ENCODE measurements at places on chromosomes 6 and 20.

- DNase-seq: no peak
Measured at GRCh38 chr6:110329714-110330436, 28.3 kb downstream of the METTL24 start.

- DNase-seq: peak; percentile 21
Measured at GRCh38 chr20:46709459-46710152, at the start of gene SLC2A10. Gene SLC2A10, plus strand, starts transcription at chr20:46709649. Its CDS starts 88 bp downstream, at chr20:46709737.

- DNase-seq: no peak
Measured at GRCh38 chr6:52391599-52391998, 28.5 kb upstream of the EFHC1 start.

DNA sequence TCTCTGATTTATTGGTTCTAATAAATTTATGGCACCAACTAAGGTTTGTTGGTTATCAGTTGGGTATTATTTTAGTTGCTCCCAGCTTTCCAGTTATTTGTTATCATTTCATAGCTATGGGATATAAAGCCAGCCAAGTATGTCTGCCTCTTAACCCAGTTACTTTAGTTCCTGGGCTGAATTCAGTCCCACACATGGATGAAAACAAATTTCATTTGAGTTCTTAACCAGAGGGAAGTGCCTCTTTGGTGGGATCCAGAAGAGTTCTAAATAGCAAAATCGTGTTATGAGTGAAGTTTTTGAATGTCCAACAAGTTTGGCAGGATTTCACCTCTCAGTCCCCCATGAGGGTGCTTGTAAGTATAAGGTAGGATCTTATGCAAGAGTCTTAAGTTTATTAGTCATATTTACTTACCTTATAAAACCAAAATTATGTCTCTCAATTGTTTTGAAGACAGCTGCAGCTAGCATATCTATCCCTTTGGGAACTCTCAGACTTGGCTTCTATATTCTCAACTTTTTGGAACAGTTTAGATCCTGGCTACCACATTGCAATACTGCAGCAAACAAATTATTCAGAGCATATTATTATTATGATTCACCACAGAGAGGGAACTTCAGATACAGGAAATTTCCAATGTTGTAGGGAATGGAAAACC, 683.6 kb downstream of the BCKDHB start:
- peak; percentile 42 for DNase-seq

DNA sequence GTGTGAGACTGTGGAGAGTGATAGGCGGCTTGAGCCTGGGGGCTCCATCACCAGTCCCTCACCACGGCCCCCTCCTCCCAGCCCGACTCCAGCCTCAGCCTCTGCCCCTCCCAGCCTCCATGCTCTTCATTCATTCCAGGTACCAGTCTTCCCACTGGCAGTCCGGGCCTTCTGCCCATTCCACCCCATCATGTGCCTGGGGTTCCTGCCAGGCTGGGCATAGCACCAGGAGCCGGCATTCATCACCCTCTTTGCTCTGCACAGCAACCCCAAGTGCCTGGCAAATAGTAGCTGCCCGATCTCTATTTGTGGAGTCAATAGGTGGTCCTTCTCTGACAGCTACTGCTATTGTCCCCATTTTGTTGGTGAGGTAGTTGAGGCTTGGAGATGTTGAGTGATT, 39.6 kb upstream of the GTSF1L start:
- DNase-seq: no peak

DNA sequence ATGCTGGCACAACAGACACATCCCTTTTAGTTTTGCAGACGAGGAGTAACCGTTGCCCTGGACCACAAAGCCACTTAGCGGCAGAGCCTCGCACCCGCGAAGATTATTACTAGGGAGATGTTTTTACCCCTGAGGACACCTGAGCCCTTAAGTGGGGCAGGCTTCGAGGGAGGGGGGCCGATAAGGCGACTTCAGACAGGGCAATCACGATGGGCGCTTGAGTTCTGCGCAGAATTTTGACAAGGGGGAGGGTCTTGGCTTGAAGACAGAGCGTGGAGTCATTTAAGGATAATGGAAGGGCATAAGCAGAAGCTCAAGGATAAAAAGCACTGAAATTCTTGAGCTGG, 650 bp upstream of the TTK start:
- peak; percentile 32 for DNase-seq

DNA sequence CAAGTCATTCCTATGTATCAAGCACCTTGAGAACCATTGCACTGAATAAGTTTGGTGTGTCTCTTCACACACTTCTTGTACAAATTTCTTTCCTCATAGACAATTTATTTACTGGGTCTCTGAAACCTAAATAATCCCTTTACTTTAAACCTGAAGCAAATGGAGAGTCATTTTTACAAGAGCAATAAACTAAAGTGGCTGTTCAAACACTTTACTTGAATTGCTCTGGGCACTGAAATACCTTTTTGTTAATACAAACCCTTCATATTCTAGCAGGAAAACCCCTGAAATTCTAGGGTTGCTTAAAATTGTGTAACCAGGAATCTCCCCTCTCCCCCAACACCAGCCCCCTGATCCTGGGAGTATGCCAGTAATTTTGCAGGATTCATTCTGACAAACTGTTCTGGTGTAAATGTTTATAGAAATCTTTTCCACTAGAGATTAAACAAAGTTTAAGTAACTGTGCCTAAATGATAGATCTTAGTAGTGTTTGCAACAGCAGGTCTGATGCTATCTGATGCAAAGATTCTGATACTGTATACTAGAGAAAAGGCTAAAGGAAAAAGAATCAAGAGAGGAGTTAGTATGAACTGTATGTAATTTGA, 13.4 kb downstream of the RSPO3 start:
- DNase-seq: no peak

DNA sequence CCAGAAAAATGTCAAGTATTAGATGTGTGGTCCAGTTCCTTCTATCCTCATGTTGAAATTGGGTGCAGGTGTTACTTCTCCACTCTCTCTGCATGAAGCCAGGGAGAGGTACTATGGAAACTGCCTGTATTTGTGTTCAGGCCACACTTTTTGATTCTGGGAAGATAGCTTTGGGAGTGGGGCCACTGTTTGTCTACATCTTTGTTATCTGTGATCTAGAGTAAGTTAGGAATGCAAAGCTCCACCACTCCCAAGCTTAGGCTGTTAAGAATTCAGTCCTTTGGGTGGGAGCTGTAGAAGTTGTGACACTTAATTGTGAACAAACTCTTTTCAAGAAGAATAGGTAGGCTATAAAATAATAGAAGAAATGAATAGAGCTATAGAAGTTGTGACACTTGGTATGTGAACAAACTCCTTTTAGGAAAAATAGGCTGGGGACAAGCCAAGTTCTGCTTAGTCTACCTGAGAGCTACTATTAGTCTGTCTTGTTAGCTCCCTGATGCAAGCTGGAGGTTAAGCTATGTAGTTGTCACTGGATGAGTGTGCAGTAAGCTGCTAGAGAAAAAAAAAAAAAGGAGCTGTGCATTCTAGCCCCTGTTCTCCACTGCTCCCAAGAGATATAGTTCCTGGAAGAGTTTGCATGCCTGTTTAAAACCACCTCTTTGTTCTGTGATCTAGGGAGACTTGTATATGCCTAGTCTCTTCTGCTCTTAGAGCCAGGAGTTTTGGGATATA, 7.1 kb upstream of the GFRAL start:
- no peak for DNase-seq

GRCh38 chr6:7050872-7051779, 56.6 kb upstream of the RREB1 start:
- peak; percentile 64 for DNase-seq

- no peak for DNase-seq
Measured at GRCh38 chr6:15313367-15313766, 67.5 kb downstream of the JARID2 start.

GRCh38 chr20:37108676-37109075, 12.9 kb upstream of the RBL1 start:
- no peak for DNase-seq

GRCh38 chr20:25061821-25062530, 4.0 kb upstream of the ACSS1 start:
- no peak for DNase-seq

- DNase-seq: no peak
Measured at GRCh38 chr6:105091140-105091829, 88.5 kb downstream of the POPDC3 start.

DNA sequence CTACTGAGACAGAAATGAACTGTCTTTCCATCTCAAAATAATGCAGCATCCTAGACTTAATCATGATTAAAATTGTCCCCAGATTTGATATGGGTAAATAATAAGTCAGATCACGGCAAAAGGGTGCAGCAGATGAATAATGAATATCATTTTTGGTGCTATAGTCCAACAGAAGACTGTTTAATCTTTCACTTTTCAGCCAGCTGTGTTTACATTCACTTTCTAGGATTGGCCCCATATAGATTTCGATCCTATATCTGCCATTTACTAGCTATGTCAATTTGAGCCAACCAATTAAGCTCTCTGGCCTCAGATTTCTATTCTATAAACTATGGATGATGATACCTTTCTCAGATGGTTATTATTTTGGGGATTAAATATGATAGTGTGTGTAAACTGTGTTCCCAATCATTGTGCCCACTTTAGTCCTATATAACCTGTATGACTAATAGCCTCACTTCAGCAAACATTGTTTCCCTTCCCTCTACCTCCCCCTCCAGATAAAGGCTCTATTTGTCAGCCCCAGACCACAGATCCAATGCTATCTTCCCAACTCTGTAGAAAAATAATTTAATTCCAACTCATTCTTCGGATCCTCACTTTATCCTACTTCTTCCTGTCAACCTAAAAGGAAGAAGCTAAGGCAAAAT, 53.6 kb upstream of the NT5E start:
- no peak for DNase-seq

- DNase-seq: no peak
Measured at GRCh38 chr6:6516666-6517458, 71.7 kb upstream of the LY86 start.

DNA sequence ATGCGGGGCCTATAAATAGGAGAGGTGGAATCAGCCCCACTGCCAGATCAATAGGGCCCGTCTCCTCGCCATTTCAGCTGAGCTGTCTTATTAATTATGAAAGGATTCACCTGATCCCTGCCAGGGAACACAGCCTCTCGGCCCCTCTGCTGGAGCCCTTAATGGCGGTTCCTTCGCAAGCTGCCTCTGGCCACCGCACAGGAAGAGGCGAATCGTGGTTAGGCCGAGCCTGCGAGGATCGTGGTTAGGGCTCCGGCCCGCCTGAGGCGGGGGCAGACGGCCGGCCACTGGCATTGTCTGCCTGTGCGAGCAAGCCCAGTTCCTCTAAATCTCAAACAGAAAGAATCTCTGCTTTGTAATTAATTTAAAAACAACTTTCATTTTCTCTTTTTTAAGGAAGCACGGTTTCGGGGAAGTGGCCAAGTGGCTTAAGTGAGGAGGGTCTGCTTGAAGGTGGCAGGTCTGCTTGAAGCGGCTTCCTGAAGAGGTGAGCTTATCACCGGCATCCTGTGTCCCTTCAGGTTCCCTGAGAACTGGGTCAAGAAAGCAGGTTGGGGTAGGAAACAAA, 9.2 kb downstream of the NRN1 start:
- DNase-seq: no peak

DNA sequence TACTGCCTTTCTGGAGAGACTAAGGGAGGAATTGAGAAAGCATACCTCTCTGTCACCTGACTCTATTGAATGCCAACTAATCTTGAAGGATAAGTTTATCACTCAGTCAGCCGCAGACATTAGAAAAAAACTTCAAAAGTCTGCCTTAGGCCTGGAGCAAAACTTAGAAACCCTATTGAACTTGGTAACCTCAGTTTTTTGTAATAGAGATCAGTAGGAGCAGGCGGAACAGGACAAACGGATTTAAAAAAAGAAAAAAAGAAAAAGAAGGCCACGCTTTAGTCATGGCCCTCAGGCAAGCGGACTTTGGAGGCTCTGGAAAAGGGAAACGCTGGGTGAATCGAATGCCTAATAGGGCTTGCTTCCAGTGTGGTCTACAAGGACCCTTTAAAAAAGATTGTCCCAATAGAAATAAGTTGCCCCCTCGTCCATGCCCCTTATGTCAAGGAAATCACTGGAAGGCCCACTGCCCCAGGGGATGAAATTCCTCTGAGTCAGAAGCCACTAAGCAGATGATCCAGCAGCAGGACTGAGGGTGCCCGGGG, 43.1 kb upstream of the RNF182 start:
- no peak for DNase-seq

DNA sequence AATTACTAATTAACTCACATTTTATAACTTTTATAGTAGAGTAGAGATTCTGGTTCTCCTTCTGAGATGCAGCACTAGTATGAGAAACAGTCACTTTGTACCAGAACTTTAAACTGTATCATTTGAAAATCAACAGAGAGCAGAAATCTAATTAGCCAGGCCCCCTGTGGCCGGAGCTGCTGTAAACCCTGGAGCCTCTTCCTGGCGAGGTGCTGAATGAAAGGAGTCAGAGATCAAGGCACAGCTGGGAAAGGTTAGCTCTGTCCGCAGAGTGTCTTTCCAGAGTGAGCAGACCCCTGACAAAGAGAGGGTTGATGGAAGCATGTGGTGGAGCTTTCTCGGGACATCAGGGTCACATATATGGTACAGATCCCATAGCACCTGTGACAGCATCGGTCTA, 703.8 kb downstream of the RFPL4B start:
- DNase-seq: no peak

GRCh38 chr6:17390276-17390675, 3.1 kb upstream of the CAP2 start:
- DNase-seq: no peak

GRCh38 chr6:90224196-90224595, 72.4 kb downstream of the BACH2 start:
- no peak for DNase-seq

GRCh38 chr6:105138141-105138540, 41.7 kb downstream of the POPDC3 start:
- DNase-seq: no peak

DNA sequence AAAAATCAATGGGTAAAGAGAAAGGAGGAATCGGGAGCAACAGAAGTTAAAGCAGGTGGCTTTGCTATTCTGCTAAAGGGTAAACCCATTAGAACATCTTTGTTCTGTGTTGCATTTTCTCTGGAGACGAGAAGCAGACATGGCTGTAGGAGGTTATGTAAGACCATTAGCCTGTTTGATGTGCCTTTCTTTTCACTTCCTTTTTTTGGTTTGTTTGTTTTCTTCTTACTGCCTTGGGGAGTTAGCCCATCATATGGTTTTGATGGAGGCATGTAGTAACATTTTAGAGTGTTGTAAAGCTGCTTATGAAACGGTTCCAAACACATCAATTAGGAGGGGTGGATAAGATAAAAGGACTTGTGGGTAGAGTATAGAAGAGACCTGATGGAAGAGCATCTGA, 131.0 kb downstream of the DOK5 start:
- no peak for DNase-seq

DNA sequence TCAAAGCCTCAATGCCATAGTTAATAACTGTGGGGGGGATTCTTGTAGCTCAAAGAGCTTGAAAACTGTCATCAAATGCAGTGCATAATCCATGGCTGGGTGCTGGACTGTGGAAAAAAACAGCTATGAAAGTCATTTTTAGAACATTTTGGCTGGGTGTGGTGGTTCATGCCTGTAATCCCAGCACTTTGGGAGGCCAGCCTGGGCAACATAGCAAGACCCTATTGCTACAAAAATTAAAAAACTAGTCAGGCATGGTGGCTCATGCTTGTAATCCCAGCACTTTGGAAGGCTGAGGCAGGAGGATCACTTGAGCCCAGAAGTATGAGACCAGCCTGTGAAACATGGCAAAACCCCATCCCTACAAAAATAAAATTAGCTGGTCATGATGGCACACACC, 12.2 kb downstream of the TCFL5 start:
- no peak for DNase-seq
